ENCODE measurements at places on chromosomes 6 and 20.

DNA sequence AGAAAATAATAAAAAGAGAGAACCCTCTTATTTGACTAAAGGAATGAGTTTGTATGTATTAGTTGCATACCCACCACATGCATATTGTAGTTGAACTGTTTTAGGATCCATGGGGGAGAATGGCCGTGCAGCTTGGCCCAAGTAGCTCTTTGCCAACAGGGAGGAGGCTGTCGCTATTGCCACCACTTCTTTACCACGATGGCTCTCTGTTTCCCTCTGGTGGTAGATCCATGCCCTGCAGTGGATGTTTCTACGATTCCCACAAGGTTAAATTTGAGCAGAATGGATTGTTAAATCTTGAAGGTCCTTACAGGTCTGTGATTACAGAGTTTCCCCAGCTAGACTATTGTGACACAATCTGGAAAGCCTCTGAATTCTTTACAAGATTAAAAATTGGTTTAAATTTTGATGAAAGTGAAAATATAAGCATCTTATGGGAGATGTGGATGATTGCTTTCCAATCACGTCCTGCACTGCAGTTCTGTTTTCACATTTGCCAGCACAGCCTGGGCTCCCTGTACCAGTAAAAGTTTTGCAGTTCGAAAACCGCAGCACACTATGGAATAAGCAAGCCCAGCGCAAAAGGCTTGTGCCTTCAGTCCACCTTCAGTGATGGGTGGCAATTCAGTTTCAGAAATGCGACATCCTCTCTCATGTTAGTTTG lies 34.4 kb upstream of the FNDC1 start:
- peak; percentile 54 for DNase-seq

DNA sequence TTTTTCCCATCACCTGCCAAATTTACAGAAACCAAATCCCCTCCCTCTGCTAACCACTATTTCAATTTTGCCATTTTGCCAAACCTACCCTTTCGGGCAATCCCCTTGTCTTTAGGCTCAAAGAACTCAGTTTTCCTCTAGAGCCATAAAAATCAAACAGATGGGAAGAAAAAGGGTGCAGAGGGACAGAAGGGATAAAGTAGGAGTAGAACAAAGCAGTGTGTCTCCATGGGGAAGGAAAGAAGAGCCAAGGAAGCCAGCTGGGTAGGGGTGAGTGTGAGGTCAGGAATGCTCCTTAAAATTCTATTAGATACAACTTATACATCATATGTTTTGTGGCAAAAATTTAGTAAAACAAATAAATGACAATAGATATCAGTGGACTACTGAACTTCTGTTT lies 316.5 kb downstream of the BTBD9 start:
- DNase-seq: no peak

GRCh38 chr20:59122566-59122919 lies 41.1 kb upstream of the ZNF831 start:
- no peak for DNase-seq

DNA sequence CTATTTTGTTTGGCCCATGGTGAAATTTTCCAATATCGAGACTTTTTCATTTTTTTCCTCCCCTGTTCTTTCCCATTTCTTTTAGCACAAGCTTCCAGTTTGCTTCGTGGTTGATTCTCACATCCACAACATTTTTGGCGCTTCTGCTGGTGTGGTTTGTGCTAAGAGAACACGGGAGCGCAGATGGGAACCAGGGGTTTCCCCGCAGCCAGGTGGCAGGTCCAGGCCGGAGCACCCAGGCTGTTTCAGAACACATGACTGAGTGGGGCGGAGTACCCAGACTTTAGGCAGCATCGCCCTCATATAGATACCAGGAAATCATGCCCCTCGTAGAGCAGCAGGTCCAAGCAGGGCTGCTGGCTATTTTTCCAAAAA lies 58.0 kb downstream of the SYTL3 start:
- no peak for DNase-seq

DNA sequence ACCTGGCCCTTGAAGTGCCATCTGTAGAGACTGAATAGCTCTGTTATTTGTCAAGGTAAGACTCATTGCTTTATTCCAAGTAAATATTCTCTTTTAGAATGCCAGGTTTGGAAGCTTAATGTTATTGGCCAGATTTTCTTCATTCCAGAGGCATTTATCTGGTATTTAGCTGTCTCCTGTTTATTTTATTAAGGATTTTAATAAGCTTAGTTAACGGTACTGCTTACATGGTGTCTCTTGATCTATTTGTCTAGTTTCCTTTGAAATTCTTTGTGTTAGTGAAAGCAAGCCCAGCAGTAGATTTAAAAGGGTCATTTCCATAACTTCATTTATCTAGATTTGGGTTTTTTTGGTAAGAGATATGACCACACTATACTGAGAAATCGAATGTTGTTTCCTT lies 7.7 kb downstream of the RALY start:
- no peak for DNase-seq

GRCh38 chr20:36098364-36098763 lies 56.2 kb upstream of the EPB41L1 start:
- DNase-seq: no peak

DNA sequence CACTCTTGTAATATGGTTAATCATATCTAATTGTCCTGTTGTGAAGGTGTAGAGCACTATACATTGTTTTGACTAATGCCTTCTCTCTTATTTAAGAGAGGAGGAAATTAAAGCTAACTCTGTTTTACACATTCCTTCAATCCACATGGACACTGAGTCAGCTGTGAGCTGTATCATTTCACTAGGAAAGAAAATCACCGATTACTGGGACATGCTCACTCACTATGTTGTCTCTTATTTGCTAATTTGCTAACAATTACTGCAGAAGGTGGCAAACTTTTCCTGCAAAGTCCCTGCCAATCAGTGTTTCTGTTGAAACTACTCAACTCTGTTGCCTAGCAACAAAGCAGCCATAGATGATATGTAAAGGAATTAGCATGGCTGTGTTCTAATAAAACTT lies 98.2 kb downstream of the BCAS1 start:
- no peak for DNase-seq

DNA sequence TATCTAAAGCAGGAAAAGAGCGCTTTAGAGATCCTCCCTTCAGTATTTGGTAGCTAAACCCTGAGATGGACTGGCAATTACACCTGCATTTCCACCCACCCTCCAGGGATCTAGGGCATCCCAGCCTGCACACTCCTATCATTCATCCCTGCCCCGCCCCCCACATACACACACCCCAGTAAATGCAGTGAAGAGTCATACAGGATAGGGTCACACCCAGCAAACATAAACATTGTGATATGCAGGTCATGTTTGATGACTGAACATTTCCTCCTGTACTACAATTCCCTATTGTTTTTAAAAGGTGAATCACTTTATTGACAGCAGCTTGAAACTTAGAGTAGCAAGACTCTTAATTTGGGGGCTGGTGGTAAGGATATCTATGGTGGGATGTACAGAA lies 112.9 kb downstream of the FOXO3 start:
- DNase-seq: no peak

DNA sequence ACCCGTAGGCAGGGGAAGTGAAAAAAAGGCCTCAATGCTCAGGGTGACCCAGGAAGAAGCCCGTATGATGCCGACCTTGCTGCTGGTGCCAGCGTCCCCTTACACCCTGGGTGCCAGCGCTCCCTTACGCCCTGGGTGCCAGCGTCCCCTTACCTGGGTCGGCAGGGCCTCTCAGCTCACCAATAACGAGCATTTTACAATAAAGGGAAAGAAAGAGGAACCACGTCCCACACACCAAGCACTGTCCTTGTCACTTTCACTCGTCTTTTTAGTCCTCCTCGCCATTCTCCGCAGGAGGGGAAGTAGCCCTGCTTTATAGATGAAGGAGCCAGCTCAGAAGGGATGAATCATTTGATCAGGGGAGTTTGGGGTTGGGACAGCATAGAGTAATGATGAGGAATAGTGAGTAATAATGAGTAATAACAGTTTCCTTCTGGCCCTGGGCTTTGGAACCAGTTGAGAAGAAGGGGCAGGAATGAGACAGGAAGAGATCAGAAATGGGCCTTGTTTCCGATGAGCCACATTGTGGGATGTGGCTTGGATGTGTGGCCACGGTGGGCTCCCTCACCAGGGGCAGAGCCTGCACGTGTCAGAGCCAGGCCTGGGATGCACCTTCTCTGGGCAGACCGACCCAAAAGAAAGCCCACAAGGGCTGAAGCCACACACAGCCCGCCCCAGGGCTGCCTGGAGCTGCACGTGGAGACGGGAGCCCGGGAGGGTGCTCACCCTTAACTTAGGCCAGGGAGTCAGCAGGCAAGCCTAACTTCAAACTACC lies 75.7 kb downstream of the SYNJ2 start:
- no peak for DNase-seq

DNA sequence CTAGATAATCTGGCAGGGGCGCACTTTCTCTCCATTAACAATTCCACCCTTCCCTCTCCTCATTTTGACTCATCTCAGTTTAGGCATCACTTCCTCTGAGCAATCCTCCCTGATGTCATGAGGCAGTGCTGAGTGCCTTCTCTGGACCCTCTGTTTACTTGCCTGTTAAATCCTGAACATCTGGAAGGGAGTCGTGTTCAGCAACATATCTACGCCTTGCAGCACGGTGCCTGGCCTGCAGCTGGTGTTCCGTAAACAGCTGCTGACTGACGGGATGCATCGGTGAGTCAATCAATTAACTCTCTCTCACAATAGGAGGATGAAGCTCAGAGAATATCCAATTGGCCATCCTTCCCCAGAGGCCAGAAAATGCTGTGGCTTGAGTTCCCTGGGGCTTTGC lies 613.5 kb downstream of the PTPRT start:
- DNase-seq: no peak

GRCh38 chr6:79712144-79712543 lies 81.0 kb downstream of the SH3BGRL2 start:
- no peak for DNase-seq

DNA sequence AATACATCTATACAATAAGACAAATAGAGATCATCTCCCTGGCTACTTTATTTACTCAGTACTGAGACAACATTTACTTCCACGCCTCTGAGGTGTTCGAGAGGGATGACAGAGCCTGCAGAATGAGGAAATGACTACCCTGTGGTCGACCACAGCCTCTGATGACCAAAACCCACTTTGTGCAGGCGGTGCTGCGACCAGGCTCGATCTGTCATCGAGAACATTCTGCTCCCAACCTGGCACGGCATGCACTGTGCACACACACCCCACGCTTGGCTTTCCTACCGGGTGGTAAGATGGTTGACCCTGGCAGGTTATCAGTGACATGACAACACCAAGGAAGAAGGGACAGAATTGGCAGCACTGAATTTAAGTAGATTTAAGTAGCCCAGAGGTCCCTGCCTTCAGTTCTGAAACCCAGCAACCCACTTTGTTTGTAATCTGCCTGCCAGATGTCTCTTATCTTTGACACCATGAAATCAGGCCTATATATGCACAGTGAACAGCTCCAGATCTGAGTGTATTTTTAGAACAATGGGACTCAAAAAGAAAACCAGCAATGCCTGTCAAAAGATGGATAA lies 42.6 kb downstream of the TTI1 start:
- DNase-seq: peak; percentile 83

GRCh38 chr6:164049517-164049988 lies 635.0 kb downstream of the QKI start:
- DNase-seq: no peak

GRCh38 chr6:32862725-32863124 lies 8.7 kb downstream of the PSMB9 start:
- DNase-seq: no peak

Measured in NCI-H2029 (cell line).